Stimulated activated CD8-positive, alpha-beta memory T cell treated with anti-CD3 and anti-CD28 coated beads, Interleukin-15, amount 100 ng/mL, for 4 hours (primary cell): ENCODE measurements at places on chromosomes 6 and 20.

GRCh38 chr6:139996253-139996834, 621.9 kb upstream of the CITED2 start:
- DNase-seq: no peak

GRCh38 chr6:64580346-64580745, 944.7 kb downstream of the PHF3 start:
- DNase-seq: no peak

- DNase-seq: no peak
Measured at GRCh38 chr6:126773112-126773805, 345.2 kb upstream of the RSPO3 start.

- DNase-seq: no peak
Measured at GRCh38 chr6:121838842-121839241, 403.4 kb downstream of the GJA1 start.

DNA sequence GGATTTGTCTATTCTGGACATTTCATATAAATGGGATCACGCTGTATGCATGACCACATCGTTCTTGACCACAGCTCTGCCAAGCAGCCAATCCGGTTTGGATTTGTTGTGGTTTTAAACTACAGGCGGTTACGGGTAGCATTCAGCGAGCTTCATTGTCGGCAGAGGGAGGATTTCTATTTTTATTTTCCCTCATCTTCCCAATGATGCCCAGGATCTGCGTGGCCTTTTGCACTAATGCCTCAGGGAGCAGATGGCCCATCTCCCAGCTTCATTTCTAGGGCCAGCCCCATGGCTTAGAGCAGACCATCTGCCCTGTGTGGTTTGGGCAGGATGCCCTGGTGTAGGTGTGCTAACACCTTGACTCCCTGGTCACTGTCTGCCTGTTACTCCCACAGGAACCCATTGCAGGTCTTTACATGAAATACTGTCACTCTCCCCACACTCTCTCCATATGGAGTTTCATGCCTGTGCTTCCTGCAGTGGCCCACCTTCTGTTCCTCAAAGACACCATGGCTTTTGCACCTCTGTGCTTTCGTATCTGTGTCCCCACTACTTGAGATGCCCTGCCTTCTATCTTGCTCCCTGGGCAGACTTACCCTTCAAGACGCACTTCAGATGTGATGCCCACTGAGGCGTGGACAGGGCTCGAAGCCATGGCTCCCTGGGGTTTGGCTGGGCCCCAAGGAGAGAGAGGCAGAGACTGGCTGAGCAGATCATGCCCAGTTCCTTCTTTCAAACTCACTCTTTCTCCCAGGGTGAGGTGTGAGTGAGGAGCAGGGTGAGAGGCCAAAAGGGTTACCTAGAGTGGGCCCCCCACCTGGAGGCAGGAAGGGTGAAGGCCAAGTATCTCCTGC, 26.0 kb downstream of the SDCBP2 start:
- no peak for DNase-seq

DNA sequence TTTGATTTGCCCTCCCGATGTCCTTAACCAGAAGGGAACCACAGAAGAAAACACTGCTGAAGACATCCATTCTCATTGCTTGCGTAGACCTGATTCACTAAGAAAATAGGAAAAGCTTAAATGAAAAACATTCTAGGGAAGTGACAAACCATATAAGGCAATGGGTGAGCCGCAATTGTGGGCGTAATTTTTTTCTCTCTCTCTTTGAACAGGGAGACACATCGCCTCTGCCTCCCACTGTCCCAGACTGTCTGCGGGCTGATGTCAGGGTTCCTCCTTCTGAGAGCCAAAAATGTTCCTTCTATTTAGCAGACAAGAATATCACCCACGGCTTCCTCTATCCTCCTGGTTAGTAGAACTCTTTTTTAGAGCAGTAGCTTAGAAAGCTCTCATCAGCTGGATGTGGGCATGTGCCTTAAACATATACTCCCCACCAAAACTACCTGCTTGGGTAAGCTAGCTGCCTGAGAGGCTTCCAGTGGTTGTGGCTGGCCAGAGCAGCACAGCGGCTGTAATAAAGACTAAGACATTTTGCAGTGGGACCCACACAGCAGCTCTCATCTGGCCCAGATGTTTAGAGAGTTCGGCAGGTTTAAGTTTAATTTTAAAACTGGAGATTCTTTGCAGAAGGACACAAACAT, 22.7 kb upstream of the CTAGE9 start:
- no peak for DNase-seq

GRCh38 chr6:108362455-108362854, 67.6 kb downstream of the AFG1L start:
- DNase-seq: no peak

DNA sequence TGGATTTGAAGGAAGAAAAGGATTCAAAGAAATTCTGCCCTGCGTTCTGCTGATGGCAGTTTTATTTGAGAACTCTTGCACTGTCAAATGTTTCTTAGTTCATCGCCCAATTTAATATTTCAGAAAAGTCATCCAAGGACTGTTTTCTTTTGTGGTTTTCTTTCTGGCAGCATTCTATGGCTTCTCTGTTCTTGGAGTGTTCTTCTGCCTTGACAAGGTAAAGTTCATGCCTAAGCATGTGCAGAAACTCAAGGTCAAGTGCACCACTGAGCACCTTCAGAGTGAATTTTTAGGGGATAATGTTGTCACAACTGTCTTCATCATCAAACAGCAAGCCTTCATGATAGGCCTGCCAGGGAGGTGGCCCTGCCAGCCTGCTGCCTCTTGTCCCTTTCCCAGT, 225.6 kb downstream of the PLCB1 start:
- DNase-seq: no peak
